Kidney (tissue), 22 donors: ENCODE measurements at places on chromosomes 1 and 21. TPM values are rescaled to one million over a fixed set of nuclear protein-coding genes. Genes with fewer than 3 reads are reported as not detected.
A peak's percentile ranks its signal among the peaks of the same experiment; 100 is the strongest.

Gene MFAP2
- 7.2 TPM for total RNA-seq

Gene NDUFS5
- total RNA-seq: 174 TPM

DNA sequence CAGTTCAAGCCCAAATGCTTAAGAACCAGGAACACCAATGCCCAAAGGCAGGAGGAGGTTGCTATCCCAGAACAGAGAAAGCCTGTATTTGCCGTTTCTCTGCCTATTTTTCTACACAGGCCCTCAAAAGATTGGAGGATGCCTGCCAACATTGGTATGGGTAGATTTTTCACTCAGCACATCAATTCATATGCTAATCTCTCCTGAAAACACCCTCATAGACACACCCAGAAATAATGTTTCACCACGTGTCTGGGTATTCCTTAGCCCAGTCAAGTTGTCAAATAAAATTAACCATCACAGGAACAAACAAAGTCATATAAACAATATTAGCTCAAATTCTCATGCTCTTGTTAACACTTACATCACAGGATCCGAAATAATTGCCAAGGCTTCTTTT, 121.9 kb downstream of the RGS21 start:
- H3K36me3 ChIP-seq: no peaks in the 10 kb centered on the region
- no peak for DNase-seq
- no peak overlapping the region for H3K4me3 ChIP-seq
- no peaks in the 10 kb centered on the region for H3K27me3 ChIP-seq
- no peak overlapping the region for H3K27ac ChIP-seq

DNA sequence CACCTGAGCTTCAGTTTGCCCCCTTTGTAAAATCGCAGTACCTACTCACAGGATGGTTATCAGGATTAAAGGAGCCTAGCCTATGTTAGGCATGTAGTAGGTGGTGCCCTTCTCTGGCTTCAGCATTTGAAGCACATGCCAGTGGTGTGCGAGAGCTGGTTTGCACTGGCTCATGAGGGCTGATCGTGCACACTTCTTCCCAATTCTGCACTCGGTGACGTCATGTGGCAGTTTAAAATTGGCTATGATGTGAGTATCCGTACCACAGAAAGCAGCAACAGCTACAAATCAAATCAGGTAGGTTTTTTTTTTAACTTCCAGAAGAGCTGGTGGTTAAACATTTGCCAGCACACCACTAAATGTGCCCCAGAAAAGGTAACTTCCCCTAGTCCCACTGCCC, 13.5 kb downstream of the FOXO6 start:
- no peak overlapping the region for H3K4me3 ChIP-seq
- no peaks in the 10 kb centered on the region for H3K27me3 ChIP-seq
- DNase-seq: no peak
- H3K4me1 ChIP-seq: peaks cover 2% of the 10 kb centered on the region
- no peak overlapping the region for H3K27ac ChIP-seq
- H3K36me3 ChIP-seq: no peaks in the 10 kb centered on the region

- peak; percentile 86 for DNase-seq
- no peaks in the 10 kb centered on the region for H3K4me1 ChIP-seq
- H3K27me3 ChIP-seq: peaks cover 3% of the 10 kb centered on the region
Measured at GRCh38 chr1:26959722-26960624, at the start of gene KDF1. TSS of gene KDF1 (minus strand) at chr1:26960468. CDS start at chr1:26952380, 8,088 bp downstream.

Gene MTARC1
- 11.0 TPM for total RNA-seq
